ENCODE measurements at places on chromosomes 5 and 9. TPM values are rescaled to one million over a fixed set of nuclear protein-coding genes. Genes with fewer than 3 reads are reported as not detected.

Gene CHSY3
- total RNA-seq: not detected

Gene TLE4
- total RNA-seq: 35.3 TPM

Gene PCDHB11
- not detected for total RNA-seq

DNA sequence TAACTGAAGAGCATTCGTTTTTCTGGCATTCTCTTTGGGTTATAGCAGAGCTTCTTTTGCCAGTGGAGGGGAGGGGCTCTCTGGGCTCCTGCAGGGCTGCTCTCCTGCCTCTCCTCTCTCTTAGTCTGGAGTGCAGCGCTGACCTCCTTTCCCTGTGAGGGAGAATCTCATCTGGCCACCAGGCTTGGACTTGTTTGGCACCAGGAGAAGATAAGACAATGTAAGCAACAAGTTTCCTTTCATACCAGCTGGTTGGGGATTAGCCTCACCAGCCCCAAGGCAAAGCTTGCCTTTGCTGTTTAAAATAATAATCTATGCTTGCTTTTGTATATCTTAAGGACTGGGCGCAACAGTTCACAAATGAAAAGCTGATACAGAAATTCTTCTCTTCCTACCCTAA lies 196.4 kb downstream of the TLE4 start:
- no peaks in the 10 kb centered on the region for H3K4me1 ChIP-seq
- H3K36me3 ChIP-seq: no peaks in the 10 kb centered on the region
- H3K4me3 ChIP-seq: no peak overlapping the region
- H3K27me3 ChIP-seq: no peaks in the 10 kb centered on the region
- no peak for DNase-seq
- H3K27ac ChIP-seq: no peak overlapping the region

DNA sequence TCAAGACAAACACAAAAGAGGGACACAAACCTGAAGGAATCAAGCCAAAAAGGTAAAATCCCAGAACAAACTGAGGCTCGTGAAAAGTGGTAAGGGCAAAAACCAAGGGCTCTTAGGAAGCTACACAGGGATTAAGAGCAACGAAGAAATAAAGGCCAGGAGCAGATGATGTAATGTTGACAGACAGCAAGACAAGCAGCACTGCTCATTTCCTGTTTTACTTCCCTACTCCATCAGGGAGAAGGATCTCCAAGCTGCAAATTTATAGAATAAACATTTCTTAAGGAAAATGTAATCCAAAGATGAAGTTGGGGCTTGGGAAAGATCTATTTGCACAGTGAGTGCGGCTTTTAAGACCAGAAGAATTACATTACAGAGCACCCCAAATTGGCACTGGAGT lies 182.3 kb upstream of the MAP1B start:
- no peaks in the 10 kb centered on the region for H3K36me3 ChIP-seq
- peaks cover 15% of the 10 kb centered on the region for H3K27me3 ChIP-seq
- no peak for DNase-seq
- peak overlapping the region; percentile 14 for H3K27ac ChIP-seq

DNA sequence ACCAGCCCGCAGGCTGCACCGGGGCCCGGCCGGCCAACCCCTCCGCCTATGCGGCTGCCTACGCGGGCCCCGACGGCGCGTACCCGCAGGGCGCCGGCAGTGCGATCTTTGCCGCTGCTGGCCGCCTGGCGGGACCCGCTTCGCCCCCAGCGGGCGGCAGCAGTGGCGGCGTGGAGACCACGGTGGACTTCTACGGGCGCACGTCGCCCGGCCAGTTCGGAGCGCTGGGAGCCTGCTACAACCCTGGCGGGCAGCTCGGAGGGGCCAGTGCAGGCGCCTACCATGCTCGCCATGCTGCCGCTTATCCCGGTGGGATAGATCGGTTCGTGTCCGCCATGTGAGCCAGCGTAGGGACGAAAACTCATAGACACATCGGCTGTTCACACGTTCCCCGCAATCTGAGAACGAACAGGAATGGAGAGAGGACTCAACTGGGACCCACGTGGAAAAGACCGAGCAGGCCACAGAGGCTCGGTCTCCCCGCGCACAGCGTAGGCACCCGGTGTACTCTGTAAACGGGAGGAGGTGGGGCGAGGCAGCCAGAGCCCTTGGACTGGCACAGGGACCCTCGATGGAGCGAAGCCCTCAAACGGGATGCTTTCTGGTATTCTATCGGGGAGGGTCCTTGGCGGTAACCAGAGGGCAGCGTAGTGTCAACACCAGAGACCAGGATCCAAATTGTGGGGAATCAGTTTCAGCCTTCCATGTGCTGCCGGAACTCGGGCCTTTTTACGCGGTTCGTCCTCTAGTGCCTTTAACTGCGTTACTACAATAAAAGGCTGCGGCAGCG lies 1.9 kb downstream of the FOXE1 start:
- DNase-seq: no peak
- no peaks in the 10 kb centered on the region for H3K36me3 ChIP-seq
- peak overlapping the region; percentile 42 for H3K4me3 ChIP-seq
- H3K27me3 ChIP-seq: peaks cover 91% of the 10 kb centered on the region
- peaks cover 18% of the 10 kb centered on the region for H3K4me1 ChIP-seq

GRCh38 chr9:135139366-135139959 lies 52.0 kb downstream of the OLFM1 start:
- no peak overlapping the region for H3K27ac ChIP-seq
- H3K4me1 ChIP-seq: no peaks in the 10 kb centered on the region
- peaks cover 4% of the 10 kb centered on the region for H3K27me3 ChIP-seq
- H3K36me3 ChIP-seq: no peaks in the 10 kb centered on the region
- no peak for DNase-seq
- H3K4me3 ChIP-seq: no peak overlapping the region

DNA sequence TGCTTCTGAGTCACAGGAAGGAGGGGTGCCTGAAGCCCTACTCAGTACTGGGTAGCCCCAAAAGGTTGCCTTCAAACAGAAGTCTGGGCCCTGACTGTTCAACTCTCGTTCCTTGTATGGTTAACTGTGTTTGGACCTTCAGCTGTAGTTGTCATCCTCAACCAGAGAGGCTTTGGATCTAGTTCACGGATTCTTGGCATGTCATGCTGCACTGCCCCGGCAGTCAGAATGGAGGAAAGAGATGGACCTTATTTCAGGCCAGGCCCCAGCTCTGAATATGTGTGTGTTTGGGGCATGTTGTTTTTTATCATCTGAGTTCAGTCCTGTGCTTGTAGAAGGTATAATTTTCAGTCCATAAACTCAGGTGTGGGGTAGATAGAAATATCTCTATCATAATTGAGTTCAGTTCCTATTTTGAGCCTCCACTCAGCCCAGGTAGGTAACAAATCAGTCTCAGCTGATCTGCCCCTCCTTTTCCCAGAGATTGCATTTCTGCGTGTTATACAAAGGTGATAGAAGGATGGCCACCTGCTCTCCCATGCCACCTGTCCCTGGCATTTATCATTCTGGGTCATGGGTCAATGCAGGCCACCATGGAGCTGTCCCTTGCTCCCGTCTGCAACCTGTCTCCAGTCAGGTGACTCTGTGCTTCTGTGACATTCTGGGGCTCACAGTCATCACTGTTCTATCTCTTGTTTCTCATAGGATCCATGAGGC lies 127.5 kb upstream of the CPEB4 start:
- H3K4me3 ChIP-seq: no peak overlapping the region
- no peaks in the 10 kb centered on the region for H3K27me3 ChIP-seq
- DNase-seq: no peak
- no peak overlapping the region for H3K27ac ChIP-seq
- no peaks in the 10 kb centered on the region for H3K4me1 ChIP-seq
- H3K36me3 ChIP-seq: no peaks in the 10 kb centered on the region

DNA sequence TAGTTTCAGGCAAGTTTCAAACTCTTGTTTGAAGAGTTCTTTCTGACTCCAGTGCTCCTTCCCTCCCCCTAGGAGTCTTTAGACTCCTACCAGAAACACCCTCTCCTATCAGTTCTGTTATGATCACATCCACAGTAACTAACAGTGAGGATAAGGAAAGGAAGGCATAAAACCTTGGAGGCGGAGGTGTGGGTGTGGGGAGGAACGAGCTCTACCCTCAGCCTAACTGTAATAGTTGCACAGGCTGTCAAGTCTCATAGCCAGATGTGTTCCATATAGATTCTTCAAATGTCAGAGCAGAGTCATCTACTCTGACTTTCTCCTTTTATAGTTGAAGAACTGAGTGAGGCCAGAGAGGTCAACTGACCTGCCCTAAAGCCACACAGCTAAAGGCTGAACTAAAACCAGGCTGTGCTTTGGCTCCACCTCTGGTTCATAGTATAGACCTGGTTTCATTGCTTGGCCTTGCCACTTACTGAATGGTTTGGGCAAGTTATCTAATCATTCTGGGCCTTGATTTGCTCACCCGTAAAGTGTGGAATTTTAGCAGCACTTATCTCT lies 34.4 kb upstream of the PIK3R1 start:
- no peaks in the 10 kb centered on the region for H3K36me3 ChIP-seq
- H3K27ac ChIP-seq: no peak overlapping the region
- H3K27me3 ChIP-seq: peaks cover 3% of the 10 kb centered on the region
- H3K4me3 ChIP-seq: no peak overlapping the region

- DNase-seq: no peak
- H3K4me1 ChIP-seq: no peaks in the 10 kb centered on the region
- no peak overlapping the region for H3K27ac ChIP-seq
- no peak overlapping the region for H3K4me3 ChIP-seq
- H3K36me3 ChIP-seq: no peaks in the 10 kb centered on the region
Observed at GRCh38 chr5:153206361-153206760, 284.1 kb upstream of the GRIA1 start.

DNA sequence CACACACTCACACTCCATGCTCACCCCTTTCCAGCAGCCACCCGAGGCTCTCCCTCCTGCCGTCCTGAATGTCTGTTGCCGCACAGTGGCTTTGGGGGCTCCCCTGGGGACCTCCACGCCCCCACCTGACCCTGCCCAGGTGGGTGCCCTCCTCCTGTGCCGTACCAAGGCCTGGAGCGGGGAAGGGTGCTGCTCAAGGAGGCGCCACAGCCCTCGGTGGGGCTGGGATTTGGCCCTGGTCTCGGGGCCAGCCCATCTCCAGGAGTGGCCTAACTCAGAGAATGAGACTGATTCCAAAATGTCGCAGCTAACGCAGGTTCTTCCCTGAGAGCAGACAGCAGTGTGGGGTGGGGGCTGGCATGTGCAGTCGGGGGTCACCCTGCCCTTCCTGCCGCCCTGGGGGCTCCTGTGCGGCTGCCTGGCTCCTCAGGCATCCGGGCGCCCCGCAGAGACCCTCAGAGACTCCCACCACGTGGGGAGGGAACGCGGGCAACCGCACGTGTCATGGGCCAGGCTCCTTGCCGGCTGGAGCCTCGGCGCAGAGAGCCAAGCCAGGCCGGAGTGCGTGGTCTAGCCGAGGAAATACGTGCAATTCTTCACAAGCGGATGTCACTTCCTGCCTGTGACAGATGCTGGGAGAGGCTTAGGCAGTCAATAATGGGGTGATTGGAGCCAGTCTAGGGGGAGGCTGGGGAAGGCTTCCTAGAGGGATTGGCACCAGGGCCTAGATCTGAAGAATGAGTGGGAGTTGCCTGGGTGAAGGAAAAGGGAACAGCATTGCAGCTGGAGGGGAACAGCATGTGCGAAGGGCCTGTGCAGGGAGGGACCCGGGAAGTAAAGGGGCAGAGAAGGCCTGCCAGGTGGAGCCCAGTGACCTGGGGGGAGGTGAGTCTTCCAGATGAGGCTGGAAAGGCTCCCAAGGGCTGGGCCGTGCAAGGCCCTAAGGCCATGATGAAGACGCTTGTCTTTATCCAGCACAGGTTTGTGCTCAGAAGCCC lies 44.1 kb downstream of the C9orf50 start:
- H3K27me3 ChIP-seq: no peaks in the 10 kb centered on the region
- peaks cover 5% of the 10 kb centered on the region for H3K36me3 ChIP-seq
- peaks cover 14% of the 10 kb centered on the region for H3K4me1 ChIP-seq
- no peak overlapping the region for H3K4me3 ChIP-seq
- no peak overlapping the region for H3K27ac ChIP-seq

- no peaks in the 10 kb centered on the region for H3K36me3 ChIP-seq
- no peak for DNase-seq
- H3K4me1 ChIP-seq: no peaks in the 10 kb centered on the region
- H3K27ac ChIP-seq: no peak overlapping the region
- peaks cover 3% of the 10 kb centered on the region for H3K27me3 ChIP-seq
- H3K4me3 ChIP-seq: no peak overlapping the region
Observed at GRCh38 chr5:3024976-3025375, 273.5 kb upstream of the IRX2 start.

GRCh38 chr5:119410448-119411159 lies 41.7 kb upstream of the HSD17B4 start:
- peaks cover 40% of the 10 kb centered on the region for H3K4me1 ChIP-seq
- DNase-seq: no peak
- H3K4me3 ChIP-seq: no peak overlapping the region
- H3K36me3 ChIP-seq: no peaks in the 10 kb centered on the region

- no peak for DNase-seq
- H3K4me3 ChIP-seq: no peak overlapping the region
- H3K27ac ChIP-seq: no peak overlapping the region
- H3K36me3 ChIP-seq: peaks cover 44% of the 10 kb centered on the region
Observed at GRCh38 chr5:113518884-113519283, 5.4 kb downstream of the YTHDC2 start.

DNA sequence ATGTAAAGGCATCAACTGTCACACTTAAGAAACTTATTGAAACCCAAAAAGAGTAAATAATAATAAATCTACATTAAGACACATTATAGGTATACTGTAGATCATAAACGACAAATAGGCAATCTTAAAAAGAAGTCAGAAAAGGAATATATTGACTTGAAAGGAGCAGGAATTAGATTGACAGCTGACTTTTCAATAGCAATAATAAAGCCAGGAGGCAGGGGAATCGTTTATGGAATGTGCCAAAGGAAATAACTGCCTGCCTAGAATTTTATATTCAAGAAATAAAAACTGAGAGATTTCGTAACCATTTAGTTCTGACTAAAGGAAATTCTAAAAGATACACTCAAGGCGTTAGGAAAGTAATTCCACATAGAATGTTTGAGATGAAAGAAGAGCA lies 21.7 kb upstream of the ACSL6 start:
- peaks cover 5% of the 10 kb centered on the region for H3K36me3 ChIP-seq
- no peak overlapping the region for H3K27ac ChIP-seq
- peaks cover 7% of the 10 kb centered on the region for H3K4me1 ChIP-seq
- H3K4me3 ChIP-seq: no peak overlapping the region

DNA sequence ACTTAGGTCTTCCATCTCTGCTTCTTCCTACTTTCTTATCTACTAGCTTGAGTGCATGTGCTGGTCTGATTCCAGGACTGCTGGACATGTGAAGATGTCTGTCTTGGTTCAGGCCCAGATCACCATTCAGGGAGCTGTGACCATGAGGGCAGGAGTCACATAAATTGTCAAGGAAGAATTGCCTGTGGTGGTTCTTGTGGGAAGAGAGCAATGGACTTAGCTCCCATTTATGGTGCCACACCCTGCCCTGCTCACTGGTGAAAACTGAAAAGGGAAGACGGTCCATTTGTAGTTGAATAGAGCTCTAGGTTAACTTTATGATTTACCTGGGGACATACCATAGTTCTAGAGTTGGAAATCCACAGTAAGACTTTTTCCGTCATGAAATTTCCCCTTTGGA lies 244.3 kb upstream of the ZNF608 start:
- DNase-seq: no peak
- no peak overlapping the region for H3K27ac ChIP-seq
- H3K27me3 ChIP-seq: no peaks in the 10 kb centered on the region
- no peaks in the 10 kb centered on the region for H3K36me3 ChIP-seq
- no peak overlapping the region for H3K4me3 ChIP-seq

Measured in activated naive CD8-positive, alpha-beta T cell treated with anti-CD3 and anti-CD28 coated beads for 36 hours (primary cell).